ENCODE measurements at places on chromosomes 16 and 17. TPM values are rescaled to one million over a fixed set of nuclear protein-coding genes. Genes with fewer than 3 reads are reported as not detected.

Gene AIPL1
- not detected for total RNA-seq

DNA sequence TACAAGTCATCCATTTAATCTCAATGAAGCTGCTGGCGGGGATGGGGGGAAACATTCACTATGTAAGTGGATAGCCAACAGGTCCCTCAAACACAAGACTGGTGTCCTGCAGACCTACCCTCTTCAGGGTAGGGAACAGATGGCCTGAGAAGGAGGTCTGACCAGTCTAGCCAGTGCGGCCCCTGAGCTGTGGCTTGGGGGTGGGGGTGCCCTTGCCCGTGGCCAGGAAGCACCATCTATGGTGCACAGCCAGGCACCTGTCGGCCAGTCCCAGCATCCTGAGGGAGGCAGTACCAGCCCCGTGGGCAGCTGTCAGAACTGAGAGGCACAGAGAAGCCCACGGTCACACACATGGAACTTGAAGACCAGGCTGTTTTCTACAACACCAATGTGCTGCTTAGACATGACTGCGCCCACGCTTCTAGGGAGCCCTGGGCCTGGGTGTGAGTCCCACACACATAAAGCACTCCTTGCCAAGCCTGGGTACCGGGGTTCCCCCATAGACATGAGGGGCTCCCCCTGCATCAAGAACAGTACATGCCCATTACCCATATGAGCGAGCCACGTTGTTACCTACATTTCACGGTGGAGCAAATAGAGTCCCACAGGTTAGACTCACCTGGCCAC lies 40.9 kb downstream of the RMI2 start:
- H3K4me3 ChIP-seq: no peak overlapping the region
- H3K4me1 ChIP-seq: no peaks in the 10 kb centered on the region
- H3K36me3 ChIP-seq: no peaks in the 10 kb centered on the region
- no peaks in the 10 kb centered on the region for H3K27me3 ChIP-seq
- no peak overlapping the region for H3K27ac ChIP-seq

DNA sequence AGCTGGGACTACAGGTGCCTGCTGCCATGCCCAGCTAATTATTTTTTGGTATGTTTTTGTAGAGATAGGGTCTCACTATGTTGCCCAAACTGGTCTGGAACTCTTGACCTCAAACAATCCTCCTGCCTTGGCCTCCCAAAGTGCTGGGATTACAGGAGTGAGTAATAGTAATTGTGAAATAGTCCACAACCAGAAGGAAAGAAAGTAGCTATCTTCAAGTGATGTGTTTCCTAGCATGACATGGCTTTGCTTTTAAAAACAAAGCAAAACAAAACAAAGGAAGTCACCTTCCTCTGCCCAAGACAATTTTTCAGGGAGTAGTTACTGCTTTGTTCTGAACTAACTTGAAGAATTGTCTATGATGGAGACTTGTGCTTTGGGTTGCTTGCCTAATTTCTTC lies 27.0 kb downstream of the ATP6V0A1 start:
- H3K4me1 ChIP-seq: peaks cover 9% of the 10 kb centered on the region
- peaks cover 94% of the 10 kb centered on the region for H3K36me3 ChIP-seq
- no peak overlapping the region for H3K27ac ChIP-seq
- no peak for DNase-seq
- H3K27me3 ChIP-seq: no peaks in the 10 kb centered on the region
- H3K4me3 ChIP-seq: no peak overlapping the region

Gene AOC2
- total RNA-seq: 0.52 TPM

- no peaks in the 10 kb centered on the region for H3K4me1 ChIP-seq
- no peak overlapping the region for H3K4me3 ChIP-seq
- H3K27ac ChIP-seq: no peak overlapping the region
- H3K36me3 ChIP-seq: no peaks in the 10 kb centered on the region
These were observed 21.1 kb upstream of the SPPL2C start for GRCh38 chr17:45823598-45823997.

Gene PRAC1
- total RNA-seq: not detected

DNA sequence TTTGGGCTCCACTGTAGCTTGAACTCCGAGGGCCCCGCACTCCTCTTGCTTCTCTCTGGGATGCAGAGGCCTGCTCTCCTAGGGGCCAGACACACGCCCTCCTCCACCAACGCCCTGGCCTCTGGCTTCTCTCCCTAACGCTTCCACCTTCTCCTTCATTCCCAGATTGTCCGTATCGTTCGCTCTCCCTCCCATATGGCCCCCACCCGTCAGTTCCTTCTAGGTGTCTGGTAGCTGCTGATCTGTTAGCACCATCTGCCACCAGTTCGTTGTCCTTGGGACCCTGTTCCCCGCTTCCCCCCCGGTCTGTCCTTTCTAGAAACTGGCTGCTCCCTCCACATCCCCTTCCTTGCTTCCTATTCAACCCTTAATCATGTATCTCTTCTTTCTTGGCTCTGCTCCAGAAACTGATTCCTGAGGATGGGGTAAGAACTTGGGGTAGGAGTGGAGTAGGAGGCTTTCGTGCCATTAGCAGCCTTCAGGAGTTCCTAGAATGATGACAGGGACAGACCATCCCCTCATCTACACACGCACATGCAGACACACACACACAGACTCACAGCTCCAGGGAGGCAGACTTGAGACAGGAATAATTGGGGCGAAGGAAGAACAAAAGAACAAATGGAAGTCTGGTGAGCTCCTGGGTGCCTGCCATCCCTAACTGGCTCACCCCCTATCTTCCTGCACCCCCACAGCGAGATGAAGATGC lies 4.3 kb downstream of the ATP1B2 start:
- H3K27ac ChIP-seq: no peak overlapping the region
- no peaks in the 10 kb centered on the region for H3K36me3 ChIP-seq

DNA sequence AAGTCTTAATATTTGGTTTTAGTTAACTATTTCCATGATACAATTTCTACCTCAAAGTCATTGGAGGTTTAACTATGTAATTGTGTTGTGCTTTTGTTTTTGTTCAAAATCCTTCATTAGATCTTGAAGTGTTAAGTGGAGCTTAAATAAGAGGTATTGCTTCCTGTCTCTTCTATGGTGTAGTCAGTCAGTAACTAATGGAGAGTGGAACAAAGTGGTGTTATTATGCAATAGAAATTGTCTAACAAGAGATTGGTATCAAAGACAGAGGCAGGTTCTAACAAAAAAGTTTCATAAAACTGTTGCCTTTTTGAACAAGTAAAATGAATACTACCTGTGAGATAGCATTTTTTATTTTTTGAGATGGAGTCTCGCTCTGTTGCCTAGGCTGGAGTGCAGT lies 45.2 kb downstream of the GRB7 start:
- no peaks in the 10 kb centered on the region for H3K4me1 ChIP-seq
- no peak overlapping the region for H3K27ac ChIP-seq
- peaks cover 8% of the 10 kb centered on the region for H3K27me3 ChIP-seq
- DNase-seq: no peak
